Left ventricle myocardium inferior (tissue), 1 donor: ENCODE measurements at places on chromosomes 4 and X. TPM values are rescaled to one million over a fixed set of nuclear protein-coding genes. Genes with fewer than 3 reads are reported as not detected.

The SPACA5 gene
- not detected for total RNA-seq

The IL21 gene
- not detected for total RNA-seq

The EXOC1L gene
- total RNA-seq: not detected

GRCh38 chr4:85866508-85866907, 391.6 kb downstream of the ARHGAP24 start:
- H3K4me1 ChIP-seq: peaks cover 27% of the 10 kb centered on the region
- no peak for DNase-seq
- H3K27ac ChIP-seq: peak overlapping the region; percentile 6
- H3K27me3 ChIP-seq: no peaks in the 10 kb centered on the region
- H3K36me3 ChIP-seq: no peaks in the 10 kb centered on the region

The GLRA3 gene
- total RNA-seq: not detected

DNA sequence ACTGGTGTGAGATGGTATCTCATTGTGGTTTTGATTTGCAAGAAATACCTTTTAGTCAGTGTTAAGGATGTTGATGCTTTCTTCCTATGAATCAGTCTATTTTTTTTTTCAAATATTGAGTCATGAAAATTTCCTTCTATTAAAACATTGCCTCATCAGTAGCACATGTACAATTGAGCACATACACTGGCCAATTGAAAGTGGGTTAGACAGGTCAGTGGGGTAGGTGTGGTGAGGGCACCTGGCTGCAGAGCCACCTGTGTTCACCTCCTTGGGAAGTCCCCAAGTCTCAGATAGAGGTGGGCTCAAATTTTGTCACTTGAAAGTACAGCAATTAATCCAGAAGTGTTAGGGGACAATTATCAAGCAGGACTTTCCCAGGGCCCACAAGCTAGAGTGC, 243.7 kb downstream of the SPRY1 start:
- no peaks in the 10 kb centered on the region for H3K4me1 ChIP-seq
- no peak for DNase-seq
- no peaks in the 10 kb centered on the region for H3K36me3 ChIP-seq
- no peak overlapping the region for H3K4me3 ChIP-seq

The FAM9C gene
- not detected for total RNA-seq

The GRK4 gene
- 9.0 TPM for total RNA-seq

The ITM2A gene
- total RNA-seq: 64.4 TPM

DNA sequence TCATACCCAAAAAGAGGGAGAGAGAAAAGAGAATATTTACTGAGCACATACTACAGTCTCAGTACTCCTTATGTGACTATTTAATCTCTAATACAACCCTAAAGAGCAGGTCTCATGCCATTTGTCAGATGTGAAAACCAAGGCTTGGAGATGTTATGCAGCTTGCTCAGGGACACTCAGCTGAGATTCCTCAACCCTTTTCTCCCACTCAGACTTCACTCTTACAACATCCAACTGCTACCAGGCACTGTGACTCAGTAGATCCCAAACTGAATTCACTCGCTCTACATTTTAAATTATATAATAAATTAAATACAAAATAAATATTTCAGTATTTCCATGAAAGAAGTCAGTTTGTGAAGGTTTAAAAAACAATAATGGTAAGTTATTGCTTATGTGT, 53.7 kb downstream of the TSPAN5 start:
- H3K27me3 ChIP-seq: no peaks in the 10 kb centered on the region
- no peaks in the 10 kb centered on the region for H3K36me3 ChIP-seq
- no peak overlapping the region for H3K4me3 ChIP-seq
- no peak overlapping the region for H3K27ac ChIP-seq
- H3K4me1 ChIP-seq: no peaks in the 10 kb centered on the region

The ETDA gene
- not detected for total RNA-seq

GRCh38 chr4:4321951-4322688, 32.1 kb downstream of the ZBTB49 start:
- H3K27me3 ChIP-seq: no peaks in the 10 kb centered on the region
- H3K4me3 ChIP-seq: no peak overlapping the region
- DNase-seq: no peak
- H3K36me3 ChIP-seq: peaks cover 43% of the 10 kb centered on the region
- peaks cover 10% of the 10 kb centered on the region for H3K4me1 ChIP-seq

The CT45A5 gene
- not detected for total RNA-seq

- DNase-seq: peak; percentile 35
- peaks cover 46% of the 10 kb centered on the region for H3K4me1 ChIP-seq
- no peaks in the 10 kb centered on the region for H3K27me3 ChIP-seq
- peak overlapping the region; percentile 55 for H3K4me3 ChIP-seq
- H3K27ac ChIP-seq: peak overlapping the region; percentile 87
Measured at GRCh38 chrX:70480660-70481018, 36.0 kb downstream of the DLG3 start.

The PRICKLE3 gene
- 9.7 TPM for total RNA-seq

DNA sequence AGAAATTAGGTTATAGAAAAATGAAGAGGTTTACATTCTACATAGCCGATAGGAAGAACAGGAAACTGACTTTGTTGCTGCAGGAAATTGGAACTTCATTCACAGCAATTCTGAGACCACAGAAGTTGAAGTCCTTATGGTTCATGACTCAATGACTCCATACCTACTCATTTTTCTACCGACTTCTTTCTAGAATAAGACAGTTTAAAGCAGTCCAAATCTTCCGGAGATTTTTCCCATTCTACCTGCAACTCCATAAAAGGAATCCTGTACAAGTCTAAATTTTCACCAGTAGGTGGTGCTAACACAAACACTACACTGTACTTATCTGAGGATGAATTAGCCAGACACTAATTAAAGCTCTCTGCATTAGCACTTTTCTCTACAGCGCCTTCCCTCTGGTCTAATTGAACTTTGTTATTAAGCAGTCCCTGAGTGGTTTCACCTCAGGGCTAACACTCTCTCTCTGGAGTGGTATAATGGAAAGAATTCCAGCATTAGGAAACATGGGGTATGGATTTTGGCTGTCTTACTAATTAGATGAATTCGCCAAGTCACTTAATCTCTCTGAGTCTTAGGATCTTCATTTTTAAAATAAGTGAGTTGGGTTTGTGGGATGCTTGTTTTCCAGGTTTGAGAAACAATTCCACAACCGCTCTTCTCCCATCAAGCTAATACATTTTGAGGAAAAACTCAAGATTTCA, 167.9 kb downstream of the SMIM20 start:
- no peaks in the 10 kb centered on the region for H3K36me3 ChIP-seq
- H3K27me3 ChIP-seq: peaks cover 25% of the 10 kb centered on the region
- H3K4me1 ChIP-seq: peaks cover 12% of the 10 kb centered on the region
- H3K4me3 ChIP-seq: no peak overlapping the region
- H3K27ac ChIP-seq: no peak overlapping the region

The RRH gene
- 0.19 TPM for total RNA-seq

DNA sequence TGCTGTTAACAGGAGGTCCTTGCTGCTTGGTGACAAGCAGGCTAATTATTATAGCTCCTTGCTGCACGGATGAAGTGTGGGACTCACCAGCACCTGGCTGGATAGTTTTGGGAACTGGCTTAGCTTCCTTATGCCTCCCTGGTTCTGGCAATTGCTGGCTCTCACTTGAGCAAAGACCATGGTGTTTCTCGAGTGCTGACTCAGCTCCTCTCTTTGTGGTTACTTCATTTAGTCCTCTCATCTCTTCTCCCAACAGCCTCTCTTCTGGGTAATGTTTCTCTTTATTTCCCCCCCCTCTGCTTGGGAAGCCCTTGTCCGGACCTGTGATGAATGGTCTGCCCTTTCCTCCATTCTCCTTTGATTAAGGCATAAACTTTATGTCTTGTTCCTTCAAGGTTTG, 100.4 kb downstream of the CBLL2 start:
- no peak for DNase-seq
- no peaks in the 10 kb centered on the region for H3K4me1 ChIP-seq
- H3K36me3 ChIP-seq: no peaks in the 10 kb centered on the region

DNA sequence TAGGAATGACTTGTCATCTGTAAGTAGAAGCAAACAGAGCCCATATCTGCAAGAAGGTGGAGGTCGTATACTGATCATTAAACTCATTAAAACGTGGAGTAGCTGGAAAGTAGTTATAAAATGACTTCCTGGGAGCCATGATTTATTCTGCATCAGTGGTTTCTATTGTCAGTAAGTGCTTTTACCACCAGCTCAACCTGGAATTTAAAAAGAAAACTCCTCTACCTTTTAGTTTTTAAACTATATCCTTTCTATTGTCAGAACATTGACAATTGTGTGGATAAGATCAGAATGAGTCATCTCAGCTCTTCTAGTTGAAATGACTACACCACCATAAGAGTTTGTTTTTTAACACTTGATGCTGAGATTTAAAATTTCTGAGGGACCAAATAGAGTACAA, 651.2 kb upstream of the GALNT7 start:
- H3K4me3 ChIP-seq: no peak overlapping the region
- no peaks in the 10 kb centered on the region for H3K4me1 ChIP-seq
- no peak overlapping the region for H3K27ac ChIP-seq
- H3K27me3 ChIP-seq: no peaks in the 10 kb centered on the region

GRCh38 chr4:152991398-152991797, 55.3 kb downstream of the FHDC1 start:
- peaks cover 4% of the 10 kb centered on the region for H3K4me1 ChIP-seq
- peaks cover 29% of the 10 kb centered on the region for H3K27me3 ChIP-seq
- H3K36me3 ChIP-seq: no peaks in the 10 kb centered on the region
- H3K4me3 ChIP-seq: no peak overlapping the region

GRCh38 chr4:23305026-23305425, 584.8 kb downstream of the PPARGC1A start:
- H3K27me3 ChIP-seq: no peaks in the 10 kb centered on the region
- no peaks in the 10 kb centered on the region for H3K36me3 ChIP-seq
- no peak overlapping the region for H3K27ac ChIP-seq
- no peak overlapping the region for H3K4me3 ChIP-seq

GRCh38 chr4:128462103-128462783, 174.6 kb upstream of the PGRMC2 start:
- H3K27me3 ChIP-seq: no peaks in the 10 kb centered on the region
- no peaks in the 10 kb centered on the region for H3K36me3 ChIP-seq

GRCh38 chr4:27759611-27760575, 899.3 kb downstream of the STIM2 start:
- DNase-seq: no peak
- no peaks in the 10 kb centered on the region for H3K36me3 ChIP-seq
- H3K27ac ChIP-seq: no peak overlapping the region
- no peaks in the 10 kb centered on the region for H3K4me1 ChIP-seq
- no peak overlapping the region for H3K4me3 ChIP-seq

DNA sequence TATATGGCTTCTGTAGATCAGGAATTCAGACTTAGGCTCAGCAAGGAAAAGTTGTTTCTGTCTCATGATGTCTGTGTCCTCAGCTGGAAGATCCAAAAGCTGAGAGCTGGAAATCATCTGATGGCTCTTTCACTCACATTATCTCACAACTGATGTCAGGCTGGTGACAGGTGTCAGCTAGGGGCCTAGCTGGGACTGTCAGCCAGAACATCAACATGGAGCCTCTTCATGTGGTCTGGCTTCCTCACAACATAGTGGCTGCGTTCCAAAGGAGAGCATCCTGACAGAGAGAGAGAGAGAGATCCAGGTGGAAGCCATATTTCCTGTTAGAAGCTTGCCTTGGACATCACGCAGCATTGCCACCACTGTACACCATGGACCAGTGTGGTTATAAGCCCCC, 10.6 kb upstream of the INTS6L start:
- H3K4me3 ChIP-seq: no peak overlapping the region
- no peaks in the 10 kb centered on the region for H3K36me3 ChIP-seq
- no peak overlapping the region for H3K27ac ChIP-seq
- no peak for DNase-seq
- no peaks in the 10 kb centered on the region for H3K4me1 ChIP-seq
- H3K27me3 ChIP-seq: no peaks in the 10 kb centered on the region

The PPEF2 gene
- not detected for total RNA-seq

The AWAT2 gene
- not detected for total RNA-seq

The FAM47E gene
- total RNA-seq: 3.0 TPM

- peaks cover 59% of the 10 kb centered on the region for H3K4me1 ChIP-seq
- H3K27me3 ChIP-seq: peaks cover 12% of the 10 kb centered on the region
- no peaks in the 10 kb centered on the region for H3K36me3 ChIP-seq
- H3K4me3 ChIP-seq: peak overlapping the region; percentile 89
Measured at GRCh38 chr4:13483768-13484121, 395 bp downstream of the RAB28 start.

DNA sequence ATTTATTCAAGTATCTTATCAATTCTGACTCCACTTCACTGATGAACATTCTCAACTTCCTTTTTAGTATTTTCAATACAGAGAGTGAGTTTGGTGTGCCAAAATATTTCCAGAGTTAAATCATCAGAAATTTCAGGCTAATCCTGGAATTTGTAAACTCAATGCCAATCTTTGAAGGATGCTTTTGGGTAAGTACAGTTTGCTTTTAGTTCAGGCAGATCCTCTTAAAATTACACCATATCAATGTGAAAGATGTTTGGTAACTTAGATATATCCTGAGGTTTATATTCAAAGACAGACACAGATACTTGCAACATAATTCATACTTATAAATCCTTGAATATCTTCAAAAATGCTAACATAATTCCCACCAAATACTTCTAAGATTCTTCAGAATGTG, 76.0 kb upstream of the FAM47B start:
- no peaks in the 10 kb centered on the region for H3K4me1 ChIP-seq
- H3K36me3 ChIP-seq: no peaks in the 10 kb centered on the region
- H3K27ac ChIP-seq: no peak overlapping the region
- no peak for DNase-seq
- H3K27me3 ChIP-seq: no peaks in the 10 kb centered on the region
- H3K4me3 ChIP-seq: no peak overlapping the region

DNA sequence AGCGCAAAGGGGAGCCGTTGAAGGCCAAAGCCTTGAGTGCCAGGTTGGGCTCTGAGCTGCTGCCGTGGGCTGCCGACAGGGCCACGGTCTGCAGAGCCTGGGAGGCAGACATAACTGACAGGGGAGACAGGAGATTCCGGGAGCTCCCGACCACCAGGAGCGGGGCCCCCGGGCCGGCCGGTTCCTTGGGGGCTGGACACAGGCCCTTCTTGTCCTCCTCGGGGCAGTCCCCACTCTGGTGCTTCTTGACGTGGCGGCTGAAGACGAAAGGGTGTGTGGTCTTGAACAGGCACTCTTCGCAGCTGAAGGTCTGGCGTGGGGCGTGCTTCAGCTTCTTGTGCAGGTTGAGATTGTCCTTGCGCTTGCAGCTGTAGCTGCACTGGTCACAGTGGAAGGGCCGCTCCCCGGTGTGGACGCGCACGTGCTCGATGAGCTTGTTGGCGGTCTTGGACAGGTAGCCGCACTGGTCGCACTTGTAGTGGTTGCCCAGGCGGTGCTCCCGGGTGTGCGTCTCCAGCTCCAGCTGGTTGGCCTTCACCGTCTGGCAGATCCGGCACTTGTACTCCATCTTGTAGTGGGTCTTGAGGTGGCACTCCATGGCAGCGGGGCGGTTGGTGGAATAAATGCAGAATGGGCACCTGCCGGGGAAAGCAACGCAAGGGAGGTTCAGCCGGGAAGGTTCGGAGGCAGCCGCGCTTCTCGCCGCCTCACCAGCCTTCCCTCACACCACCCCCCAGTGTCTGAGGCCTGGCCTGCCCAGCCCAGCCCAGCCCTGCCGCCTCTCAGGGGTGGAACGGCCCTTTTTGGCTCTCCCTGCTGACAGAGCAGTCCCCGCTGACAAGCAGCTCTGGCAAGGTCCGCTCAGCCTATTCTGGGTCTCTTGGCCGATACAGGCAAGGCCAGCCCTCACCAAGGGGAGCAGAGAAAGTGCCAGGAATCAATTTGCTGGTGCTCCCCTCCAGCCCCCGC, 81.3 kb downstream of the C4orf51 start:
- peaks cover 9% of the 10 kb centered on the region for H3K4me1 ChIP-seq
- H3K27me3 ChIP-seq: no peaks in the 10 kb centered on the region
- H3K27ac ChIP-seq: peak overlapping the region; percentile 74

- no peak for DNase-seq
- no peaks in the 10 kb centered on the region for H3K27me3 ChIP-seq
- no peaks in the 10 kb centered on the region for H3K4me1 ChIP-seq
Measured at GRCh38 chr4:25788703-25789238, 74.0 kb downstream of the SEL1L3 start.

The HSFX2 gene
- not detected for total RNA-seq

- no peak overlapping the region for H3K27ac ChIP-seq
- no peak overlapping the region for H3K4me3 ChIP-seq
- DNase-seq: no peak
- H3K36me3 ChIP-seq: no peaks in the 10 kb centered on the region
- no peaks in the 10 kb centered on the region for H3K27me3 ChIP-seq
- no peaks in the 10 kb centered on the region for H3K4me1 ChIP-seq
Measured at GRCh38 chrX:39195156-39195555, 393.9 kb downstream of the MID1IP1 start.
